ENCODE measurements at places on chromosomes 6 and 20. TPM values are rescaled to one million over a fixed set of nuclear protein-coding genes. Genes with fewer than 3 reads are reported as not detected.

DNA sequence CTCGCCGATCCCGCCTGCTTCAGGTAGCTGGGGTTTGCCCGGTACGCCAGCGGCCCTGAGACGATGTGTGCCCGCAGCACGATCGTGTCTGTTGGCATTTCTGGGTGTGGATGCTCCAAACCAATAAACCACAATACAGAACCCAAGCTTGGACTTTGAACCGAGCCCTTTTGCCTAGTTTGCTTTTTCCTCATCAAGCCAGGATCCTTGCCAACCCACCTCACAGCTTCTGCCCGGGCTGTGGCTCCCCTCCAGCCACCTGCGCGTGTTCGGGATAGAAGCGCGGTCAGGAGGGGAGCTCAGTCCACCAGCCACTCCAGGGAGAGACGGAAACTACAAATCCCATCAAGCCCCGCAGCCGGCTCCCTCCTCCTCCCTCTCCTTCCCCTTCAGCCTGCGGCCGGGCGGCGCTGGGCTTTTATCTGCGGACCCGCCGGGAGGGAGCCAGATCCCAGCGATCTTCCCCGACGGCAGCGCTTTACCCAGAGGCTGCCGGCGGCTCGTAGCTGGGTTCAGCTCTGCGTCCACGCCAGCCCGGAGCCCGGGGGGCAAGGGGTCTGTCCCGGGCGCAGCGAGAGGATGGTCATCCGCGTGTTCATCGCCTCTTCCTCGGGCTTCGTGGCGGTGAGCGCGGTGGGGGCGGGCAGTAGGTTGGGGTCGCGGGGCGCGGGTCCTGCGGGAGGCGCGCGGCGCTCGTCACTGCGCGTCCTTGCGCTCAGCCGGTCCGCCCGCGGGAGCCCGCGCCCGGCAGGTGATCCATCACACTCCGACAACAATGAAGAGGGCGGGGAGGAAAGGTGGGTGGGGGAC lies at the start of gene SH3BGRL2:
Gene SH3BGRL2 (plus strand): TSS at position 447 of the 810 bp plus-strand sequence. CDS start 133 bp downstream, at position 580.
- peak; percentile 76 for DNase-seq

DNA sequence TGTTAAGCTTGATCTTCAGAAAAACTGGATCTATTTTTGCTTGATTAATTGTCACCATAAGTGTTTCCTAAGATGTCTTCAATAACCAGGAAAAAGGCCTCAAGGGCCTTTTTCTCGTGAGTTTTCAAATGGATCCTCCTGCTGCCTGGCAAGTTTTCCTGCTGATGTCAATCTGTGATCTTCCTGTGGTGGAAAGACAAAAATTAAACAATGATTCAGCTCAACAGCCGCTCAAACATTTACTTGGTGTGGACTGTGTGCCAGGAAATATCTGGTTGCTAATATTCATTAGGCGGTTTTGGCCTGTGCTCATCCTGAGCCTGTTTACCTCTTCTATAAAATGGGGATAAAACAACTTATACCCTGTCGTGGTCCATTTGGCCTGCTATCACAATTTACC lies 35.4 kb upstream of the SSTR4 start:
- no peak for DNase-seq

- DNase-seq: no peak
Measured at GRCh38 chr20:5220321-5221060, 93.7 kb downstream of the CDS2 start.

Gene SIRPD
- total RNA-seq: not detected

Gene HLA-DPB1
- 159 TPM for total RNA-seq

- peak; percentile 66 for DNase-seq
Measured at GRCh38 chr6:82144852-82145340, 102.6 kb downstream of the IBTK start.

DNA sequence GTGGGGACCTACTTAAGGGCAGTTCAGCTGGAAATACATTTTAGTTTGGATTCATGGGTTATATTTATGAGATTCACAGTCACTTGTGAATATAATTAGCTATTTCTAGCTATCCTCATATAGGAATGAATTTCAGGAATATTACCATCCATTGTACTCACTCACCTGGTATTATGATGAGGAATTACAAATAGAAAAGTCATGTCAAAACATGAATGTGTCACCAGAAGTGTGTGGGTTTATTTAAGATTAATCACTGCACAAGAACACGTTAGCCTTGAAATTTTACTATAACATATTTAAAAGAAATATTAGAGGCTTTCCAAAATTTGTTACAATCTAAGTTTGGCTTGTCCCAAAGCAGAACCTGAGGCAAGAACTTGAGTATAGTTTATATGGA lies 510.5 kb downstream of the PHF3 start:
- no peak for DNase-seq

Gene OTOR
- total RNA-seq: not detected

DNA sequence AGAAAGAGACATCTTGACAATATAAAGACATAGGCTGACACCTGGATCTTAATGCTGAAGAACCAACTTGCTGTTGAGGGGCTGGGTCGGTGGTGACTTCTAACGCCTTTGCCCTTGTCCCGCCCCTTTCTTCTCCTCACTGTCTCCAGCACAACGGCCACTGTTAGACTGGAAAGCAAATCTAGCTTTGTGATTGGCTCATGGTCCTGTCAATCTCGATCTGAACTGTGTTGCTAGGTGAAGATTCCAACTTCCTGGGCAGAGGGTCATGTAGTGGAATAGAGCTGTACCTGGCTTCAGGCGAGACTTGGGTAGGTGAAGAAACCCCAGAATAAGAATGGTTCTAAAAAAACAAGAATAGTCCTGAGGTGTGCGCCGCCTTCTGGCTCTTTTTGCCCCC lies at the start of gene PGK2:
Gene PGK2 (minus strand): TSS at position 110 of the 400 bp plus-strand sequence. CDS start 98 bp downstream, at position 12.
- no peak for DNase-seq

- DNase-seq: no peak
Measured at GRCh38 chr6:139882977-139883728, 508.7 kb upstream of the CITED2 start.

GRCh38 chr6:9204171-9204570 lies 768.8 kb upstream of the SLC35B3 start:
- peak; percentile 48 for DNase-seq

Gene NOX3
- total RNA-seq: not detected

GRCh38 chr6:111242452-111242851 lies 155.1 kb downstream of the SLC16A10 start:
- no peak for DNase-seq

- no peak for DNase-seq
Measured at GRCh38 chr20:10308652-10309051, 90.0 kb downstream of the SNAP25 start.

DNA sequence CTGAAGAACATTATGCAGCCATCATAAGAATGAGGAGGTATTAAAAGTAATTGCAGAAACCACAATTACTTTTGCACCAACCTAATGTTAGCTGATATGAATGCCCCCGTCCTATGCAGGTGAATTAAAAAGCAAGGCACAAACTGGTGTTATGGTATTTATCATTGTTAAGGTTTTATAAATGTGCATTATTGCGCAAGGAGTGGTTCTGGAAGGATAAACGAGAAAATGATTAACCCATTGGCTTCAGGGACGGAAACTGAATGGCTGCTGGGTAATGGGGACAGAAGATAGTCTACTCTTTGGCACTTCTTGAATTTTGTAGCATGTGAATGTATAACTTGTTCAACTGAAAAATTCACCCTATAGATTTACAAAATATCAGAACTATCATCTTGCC lies 148.6 kb upstream of the SALL4 start:
- no peak for DNase-seq

Gene EYS
- not detected for total RNA-seq

- DNase-seq: no peak
Measured at GRCh38 chr6:44105993-44106740, 21.1 kb downstream of the MRPL14 start.

DNA sequence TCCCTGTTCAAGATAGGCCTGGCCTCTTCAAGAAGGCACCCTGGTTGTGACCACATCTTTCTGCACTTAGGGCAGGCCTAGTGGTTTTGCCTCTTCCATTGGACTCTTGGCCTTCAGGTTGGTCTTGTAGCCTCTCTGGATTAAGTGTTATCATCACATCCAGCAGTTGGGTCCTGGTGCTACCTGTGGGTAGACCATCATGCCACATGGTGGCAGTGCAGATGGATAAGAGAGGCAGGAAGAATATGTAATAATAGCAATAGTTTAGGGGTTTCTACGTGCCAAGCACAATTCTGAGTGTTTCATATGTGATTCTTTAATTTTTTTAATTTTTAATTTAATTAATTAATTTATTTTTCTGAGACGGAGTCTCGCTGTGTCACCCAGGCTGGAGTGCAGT lies 28.5 kb upstream of the SNRPB2 start:
- no peak for DNase-seq

DNA sequence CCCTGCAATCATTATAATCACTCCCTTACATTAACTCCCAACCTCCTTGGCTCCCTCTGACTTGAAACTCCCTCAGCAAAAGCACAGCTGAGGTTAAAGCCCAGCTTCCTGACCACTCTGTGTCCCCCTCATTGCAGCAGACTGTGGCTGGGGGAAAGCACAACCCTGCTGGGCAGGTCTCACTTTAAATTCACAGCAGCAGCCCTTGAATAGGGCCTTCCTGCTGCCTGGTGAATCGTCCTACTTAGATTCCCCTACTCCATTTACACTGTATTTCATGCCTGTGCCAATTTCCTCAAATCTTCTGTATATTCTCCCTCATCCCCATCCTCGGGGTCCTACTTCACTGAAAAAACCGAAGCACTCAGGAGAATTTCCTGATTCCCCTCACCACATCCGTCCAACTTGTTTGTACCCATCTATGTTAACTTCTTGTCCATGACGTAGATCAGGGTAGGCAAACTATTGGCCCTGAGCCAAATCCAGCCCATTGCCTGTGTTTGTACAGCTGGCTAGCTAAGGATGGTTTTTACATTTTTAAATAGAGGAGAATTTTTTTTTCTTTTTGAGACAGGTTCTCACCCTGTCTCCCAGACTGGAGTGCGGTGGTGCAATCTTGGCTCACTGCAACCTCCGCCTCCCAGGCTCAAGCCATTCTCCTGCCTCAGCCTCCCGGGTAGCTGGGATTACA lies 31.5 kb upstream of the GCM1 start:
- DNase-seq: peak; percentile 65

- DNase-seq: no peak
Measured at GRCh38 chr20:48181261-48181935, 396.1 kb upstream of the SULF2 start.

DNA sequence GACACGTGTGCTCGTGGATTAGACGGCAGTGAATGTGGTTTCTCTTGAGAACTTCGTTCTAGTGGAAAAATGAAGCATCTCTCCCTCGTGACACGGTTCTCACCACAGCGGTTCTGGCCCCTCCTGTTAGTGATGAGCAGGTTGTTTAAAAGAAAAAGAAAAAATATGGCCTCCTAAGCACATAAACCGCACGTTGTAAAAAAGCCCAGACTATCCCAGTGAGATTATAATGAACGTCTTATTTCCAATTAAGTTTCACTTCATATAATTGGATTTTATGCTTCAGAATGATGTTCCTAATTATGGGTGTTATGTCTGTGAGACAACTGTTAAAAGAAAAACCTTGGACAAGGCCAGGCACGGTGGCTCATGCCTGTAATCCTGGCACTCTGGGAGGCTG lies 74.5 kb upstream of the FRMD1 start:
- no peak for DNase-seq

GRCh38 chr6:79902046-79902445 lies 45.3 kb downstream of the ELOVL4 start:
- DNase-seq: no peak

Gene CST7
- 0.91 TPM for total RNA-seq

GRCh38 chr6:144953552-144954240 lies 668.6 kb downstream of the UTRN start:
- no peak for DNase-seq

DNA sequence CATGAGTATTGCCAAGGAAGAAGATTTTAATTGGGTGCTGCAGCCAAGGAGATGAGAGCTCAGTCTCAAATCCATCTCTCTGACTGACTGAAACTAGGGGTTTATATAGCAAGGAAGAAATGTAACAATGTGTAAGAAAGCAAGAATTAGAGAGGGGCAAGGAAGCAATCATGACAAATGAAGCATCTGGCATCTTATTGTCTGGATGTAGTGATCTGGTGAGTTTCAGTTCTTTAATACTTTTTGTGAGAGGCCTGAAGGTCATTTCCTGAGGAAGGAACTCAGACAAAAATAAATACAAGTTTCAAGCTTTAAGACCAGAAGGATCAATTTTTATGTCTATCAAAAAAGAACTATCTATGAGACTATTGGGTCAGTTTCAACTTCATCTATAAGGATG lies 64.2 kb downstream of the HTR1E start:
- DNase-seq: no peak

DNA sequence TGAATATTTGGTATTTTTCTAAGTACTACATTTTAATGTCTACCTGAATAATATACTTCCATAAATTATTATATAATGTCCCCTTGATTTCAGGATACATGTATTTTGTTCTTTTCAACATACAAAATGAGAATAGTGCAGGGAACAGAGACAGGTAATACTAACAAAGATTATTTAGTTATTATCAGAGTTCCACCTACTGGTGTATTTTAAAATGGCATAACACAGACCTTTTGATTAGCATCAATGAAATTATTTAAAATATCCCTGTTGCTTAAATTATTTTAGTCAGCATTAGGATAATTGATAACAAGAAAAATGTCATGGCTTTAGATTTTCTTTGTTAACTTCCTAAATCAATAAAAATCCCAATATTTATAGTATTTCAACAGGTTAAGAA lies 184.0 kb downstream of the PRDM13 start:
- no peak for DNase-seq

Gene PRRT1
- total RNA-seq: not detected

DNA sequence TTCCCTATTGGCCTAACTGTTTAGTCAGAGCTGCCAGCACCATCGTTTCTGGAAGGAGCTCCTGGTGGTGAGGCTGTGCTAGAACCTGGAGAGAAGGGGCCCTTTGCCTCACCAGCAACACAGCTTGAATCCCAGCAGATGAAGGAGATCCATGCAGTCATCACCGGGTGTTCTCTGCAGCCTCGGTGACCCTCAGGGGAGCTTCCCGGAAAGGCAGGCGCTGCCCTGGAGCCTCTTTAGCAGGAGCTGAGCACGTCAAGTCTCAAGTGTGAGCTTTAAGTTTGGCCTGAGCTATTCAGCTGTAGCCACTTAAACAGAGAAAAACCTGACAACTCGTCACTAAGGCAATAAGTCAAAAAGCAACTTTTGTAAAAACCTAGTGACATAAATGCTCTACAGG lies 181.2 kb upstream of the FOXQ1 start:
- DNase-seq: no peak

Gene TNFRSF6B
- 4.4 TPM for total RNA-seq

DNA sequence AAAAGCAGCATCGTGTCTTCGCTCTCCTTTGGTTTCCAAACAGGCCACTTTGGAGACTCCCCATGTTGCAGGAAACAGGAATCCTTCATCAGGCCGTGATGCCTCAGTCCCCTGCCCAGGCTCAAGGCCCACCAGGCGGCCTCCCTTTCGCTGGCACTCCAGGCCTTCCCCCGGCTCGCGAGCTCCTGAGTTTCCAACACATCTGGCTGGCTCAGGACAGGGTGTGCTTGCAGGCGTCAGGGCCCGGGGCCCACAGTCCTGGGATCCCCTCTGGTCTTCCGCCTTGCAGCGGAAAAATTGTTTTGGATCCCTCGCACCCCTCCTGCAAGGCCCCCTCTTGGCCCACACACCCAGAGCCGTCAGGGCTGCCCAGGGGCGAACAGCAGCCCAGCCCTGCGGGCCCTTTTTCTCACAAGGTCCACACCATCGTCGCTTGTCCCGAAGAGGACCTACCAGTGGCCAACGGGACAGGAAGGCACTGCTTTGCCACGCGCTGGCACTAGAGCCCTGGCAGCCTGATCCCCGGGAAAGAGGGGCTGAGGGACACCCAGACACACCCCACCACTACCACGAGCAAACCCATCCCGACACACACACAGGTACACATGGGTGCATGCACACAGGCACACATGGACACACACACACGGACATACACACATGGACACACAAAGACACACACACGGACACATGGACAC lies 1930.9 kb upstream of the DEFB115 start:
- DNase-seq: no peak
